Endothelial cell of coronary artery (primary cell): ENCODE measurements at places on chromosomes 5 and 9. TPM values are rescaled to one million over a fixed set of nuclear protein-coding genes. Genes with fewer than 3 reads are reported as not detected.

DUSP1 gene
- total RNA-seq = 55.3 and 146 TPM in 2 replicates

MTMR12 gene
- total RNA-seq = 22.1 and 30.1 TPM in 2 replicates

GABBR2 gene
- 9.0 and 21.6 TPM in 2 replicates for total RNA-seq

GABRA6 gene
- total RNA-seq = not detected in 2 replicates

IGIP gene
- total RNA-seq = 3.7 and 7.9 TPM in 2 replicates

SPATA31C1 gene
- total RNA-seq = not detected in 2 replicates

ERAP2 gene
- 7.6 and 80.0 TPM in 2 replicates for total RNA-seq

WDR70 gene
- 35.4 and 37.6 TPM in 2 replicates for total RNA-seq

GOLGA1 gene
- total RNA-seq = 7.7 and 11.0 TPM in 2 replicates

DPP7 gene
- 76.0 and 87.4 TPM in 2 replicates for total RNA-seq

GDA gene
- total RNA-seq = not detected in 2 replicates

GNA14 gene
- 1.3 and 2.4 TPM in 2 replicates for total RNA-seq

PCDHB8 gene
- total RNA-seq = 0.18 and 0.94 TPM in 2 replicates

NME5 gene
- 1.2 and 1.5 TPM in 2 replicates for total RNA-seq

PPP3R2 gene
- total RNA-seq = not detected in 2 replicates

ACSL6 gene
- total RNA-seq = 0.47 TPM in 1 of 2 replicates, not detected in the other

SERF1B gene
- total RNA-seq = 31.2 and 38.2 TPM in 2 replicates

MCC gene
- 52.1 and 74.6 TPM in 2 replicates for total RNA-seq

NCS1 gene
- 26.4 and 33.8 TPM in 2 replicates for total RNA-seq

ADAMTSL1 gene
- 21.6 and 25.0 TPM in 2 replicates for total RNA-seq

VDAC1 gene
- 309 and 403 TPM in 2 replicates for total RNA-seq

DCANP1 gene
- not detected in 2 replicates for total RNA-seq

SLC6A18 gene
- total RNA-seq = not detected in 2 replicates

C9orf50 gene
- 0.09 TPM in 1 of 2 replicates, not detected in the other for total RNA-seq

SPINK6 gene
- total RNA-seq = not detected in 2 replicates
